ENCODE measurements at places on chromosomes 2 and 18.
A peak's percentile ranks its signal among the peaks of the same experiment; 100 is the strongest.

GRCh38 chr2:154696369-154696768 lies 2.1 kb upstream of the KCNJ3 start:
- DNase-seq: no peak

DNA sequence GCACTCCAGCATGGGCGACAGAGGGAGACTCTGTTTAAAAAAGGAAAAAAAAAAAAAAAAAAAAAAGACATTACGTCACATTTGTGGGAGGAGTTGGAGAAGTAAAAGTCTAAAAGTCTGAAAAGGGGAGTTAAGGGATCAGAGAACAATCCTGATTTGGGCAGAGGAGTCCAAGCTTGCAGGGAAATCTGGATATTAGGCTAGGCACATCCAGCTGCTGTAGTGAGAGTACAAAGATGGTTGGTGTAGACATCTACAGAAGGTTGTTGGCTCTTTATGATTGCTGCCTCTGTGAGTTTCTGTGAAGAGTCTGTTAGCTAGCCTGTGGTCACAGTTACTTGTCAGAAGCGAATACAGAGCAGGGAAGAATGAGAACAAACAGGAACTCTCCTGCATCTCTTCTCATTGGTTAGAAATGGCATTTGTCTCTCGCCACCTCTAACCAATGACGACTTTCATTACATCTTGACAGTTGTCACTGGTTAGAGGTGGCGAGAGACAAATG lies 3.3 kb upstream of the OSBPL6 start:
- DNase-seq: no peak

- no peak for DNase-seq
Observed at GRCh38 chr18:27004056-27004829, 138.7 kb upstream of the AQP4 start.

- no peak for DNase-seq
Observed at GRCh38 chr2:30799366-30799765, 7.9 kb downstream of the CAPN13 start.

- DNase-seq: no peak
Observed at GRCh38 chr2:232315923-232316299, 62.6 kb upstream of the ALPP start.

- DNase-seq: no peak
Observed at GRCh38 chr2:6957031-6957714, 40.0 kb downstream of the RNF144A start.

DNA sequence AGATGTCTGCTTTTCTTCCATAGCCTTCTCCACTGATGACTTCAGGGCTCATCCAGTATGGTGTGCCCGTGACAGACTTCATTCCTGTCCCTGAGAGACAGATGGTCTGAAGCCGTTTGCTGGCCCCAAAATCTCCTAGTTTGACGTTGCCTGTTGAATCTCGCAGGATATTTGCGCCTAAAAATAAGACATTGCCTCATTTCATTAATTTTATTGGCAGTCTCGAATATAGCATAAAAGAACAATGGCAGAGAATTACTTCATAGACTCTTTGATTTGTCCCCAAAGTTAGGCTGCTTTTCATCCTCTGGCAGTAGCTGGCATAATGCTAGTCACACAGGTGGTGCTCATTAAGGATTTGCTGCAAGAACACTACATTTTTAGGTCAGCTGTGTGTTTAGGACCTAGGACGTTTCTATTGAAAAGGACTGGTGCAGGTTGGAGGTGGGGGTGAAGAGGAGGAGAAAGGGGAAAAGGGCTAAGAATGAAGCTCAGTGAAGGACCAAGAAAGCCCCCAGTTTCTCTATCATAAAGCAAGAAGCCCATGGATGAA lies 14.7 kb upstream of the ERCC3 start:
- DNase-seq: no peak

DNA sequence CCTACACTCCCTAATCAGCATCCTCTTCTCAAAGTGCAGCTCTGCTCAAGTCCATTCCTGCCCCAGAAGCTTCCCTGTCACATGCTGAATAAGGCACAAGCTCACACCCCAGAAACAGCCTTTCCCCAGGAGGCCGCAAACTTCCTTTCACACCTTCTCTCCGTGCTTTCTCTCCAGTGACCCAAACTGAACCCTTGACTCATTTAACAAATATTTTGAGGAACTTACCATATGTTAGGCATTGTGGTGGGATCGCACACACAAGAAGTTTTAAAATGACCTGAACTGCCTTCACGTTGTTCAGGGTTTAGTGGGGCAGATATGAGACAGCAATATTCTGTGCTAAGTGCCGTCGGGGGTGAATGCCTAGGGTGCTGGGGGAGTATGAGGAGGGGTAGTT lies 161.3 kb downstream of the INSIG2 start:
- DNase-seq: no peak

- no peak for DNase-seq
Observed at GRCh38 chr2:236661762-236662110, 92.1 kb downstream of the ACKR3 start.

GRCh38 chr2:134315471-134315870 lies 61.6 kb downstream of the MGAT5 start:
- DNase-seq: no peak

- no peak for DNase-seq
Observed at GRCh38 chr18:68764016-68764415, 33.9 kb upstream of the CCDC102B start.

- DNase-seq: peak; percentile 94
Observed at GRCh38 chr18:54224379-54225014, at the start of gene MBD2. MBD2 (minus strand) TSS chr18:54224669; CDS start chr18:54224559, 110 bp downstream.

DNA sequence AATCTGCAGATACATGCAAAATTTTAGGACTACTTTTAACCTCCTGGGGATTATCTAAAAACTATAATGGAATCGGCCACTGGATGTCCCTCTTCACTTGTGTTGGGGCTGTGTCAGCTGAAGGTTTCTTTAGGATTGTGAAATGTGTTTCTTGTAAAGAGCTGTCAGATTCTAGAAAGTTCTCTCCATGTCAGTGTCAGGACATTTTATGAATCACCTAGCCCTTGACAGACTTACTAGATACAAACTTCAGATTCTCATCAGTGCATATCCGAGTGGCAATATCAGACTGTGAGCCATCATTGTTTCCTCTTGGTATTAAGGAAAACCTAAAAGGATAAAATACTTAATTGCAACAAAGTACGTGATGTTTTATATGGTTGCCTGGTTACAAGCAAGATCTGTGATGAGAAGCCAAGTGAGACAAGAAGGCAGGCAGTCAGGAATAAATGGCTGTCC lies 107.3 kb downstream of the CPS1 start:
- no peak for DNase-seq

DNA sequence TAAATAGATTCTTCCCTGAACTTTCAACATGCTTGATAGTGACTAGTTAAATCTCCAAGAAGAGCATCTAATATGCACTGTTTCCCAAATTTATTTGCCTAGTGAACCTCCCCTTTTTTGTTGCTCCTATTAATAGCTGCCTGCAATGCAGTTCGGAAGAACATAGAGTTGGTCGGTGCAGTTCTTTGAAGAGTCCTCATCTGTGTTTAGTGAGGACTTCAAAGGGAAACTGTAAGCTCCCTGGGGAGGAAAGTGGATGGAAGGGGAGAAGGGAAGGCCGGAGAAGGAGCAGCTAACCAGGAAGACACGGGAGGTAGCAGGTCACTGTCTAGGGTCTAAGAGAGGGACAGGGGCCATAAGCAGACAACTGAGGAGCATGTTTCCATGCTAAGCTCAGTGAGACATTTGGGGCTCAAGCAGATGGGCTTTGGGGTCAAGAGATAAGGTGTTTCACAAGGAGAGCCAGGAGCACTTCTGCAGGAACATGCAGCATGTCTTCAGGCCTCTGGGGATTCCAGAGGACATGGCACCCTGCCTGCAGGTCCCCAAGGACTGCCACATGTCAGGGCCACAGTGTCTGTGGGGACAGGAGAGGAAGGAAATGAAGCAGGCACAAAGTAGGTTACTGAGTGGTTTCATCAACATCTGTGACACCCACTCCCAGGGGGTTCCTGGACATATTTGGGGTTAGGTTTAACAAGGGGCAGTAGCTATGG lies 48.7 kb upstream of the ANXA4 start:
- peak; percentile 63 for DNase-seq

GRCh38 chr2:215137741-215138340 lies 585 bp downstream of the ABCA12 start:
- no peak for DNase-seq

DNA sequence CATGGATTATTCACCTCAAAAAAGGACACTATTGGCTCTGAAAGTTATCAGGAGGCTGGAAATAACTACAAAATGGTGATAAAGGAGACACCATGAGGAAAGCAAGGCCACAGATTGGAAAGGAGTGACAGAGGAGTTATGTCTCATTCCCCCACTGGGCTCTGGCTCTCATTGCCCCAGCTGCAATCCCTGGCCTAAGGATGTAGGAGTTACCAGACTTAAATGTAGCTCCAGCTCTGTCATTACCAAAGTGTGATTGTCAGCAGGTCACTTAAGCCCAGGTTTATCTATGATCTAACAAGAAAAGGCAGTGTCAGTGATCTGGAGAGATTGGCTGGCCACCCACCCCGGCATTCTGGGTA lies 1228.2 kb upstream of the DDX18 start:
- DNase-seq: no peak

GRCh38 chr18:7601246-7601615 lies 34.1 kb downstream of the PTPRM start:
- no peak for DNase-seq

- DNase-seq: no peak
Observed at GRCh38 chr18:68181956-68182355, 533.0 kb downstream of the TMX3 start.

- no peak for DNase-seq
Observed at GRCh38 chr18:62632788-62633455, 82.4 kb upstream of the PHLPP1 start.

GRCh38 chr2:233928594-233929351 lies 11.6 kb downstream of the TRPM8 start:
- DNase-seq: no peak

DNA sequence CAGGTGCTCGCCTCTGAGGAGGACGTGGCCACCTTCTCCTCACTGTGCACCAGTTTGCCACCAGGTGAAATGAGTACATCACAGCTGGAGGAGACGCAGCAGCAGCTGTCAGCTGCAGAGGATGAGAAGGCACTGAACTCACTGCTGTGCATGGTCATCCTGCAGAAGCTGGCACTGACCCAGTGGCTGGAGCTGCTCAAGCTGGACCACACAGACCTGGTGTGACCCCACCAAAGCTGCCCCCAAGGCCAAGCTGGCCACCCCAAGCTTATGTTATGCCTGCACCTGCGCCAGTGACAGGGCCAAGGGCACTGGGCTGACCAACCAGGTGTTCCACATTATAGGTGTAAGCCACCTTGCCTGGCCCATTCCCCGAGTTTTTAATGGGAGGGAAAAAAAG lies 19.3 kb downstream of the CLK1 start:
- DNase-seq: no peak

DNA sequence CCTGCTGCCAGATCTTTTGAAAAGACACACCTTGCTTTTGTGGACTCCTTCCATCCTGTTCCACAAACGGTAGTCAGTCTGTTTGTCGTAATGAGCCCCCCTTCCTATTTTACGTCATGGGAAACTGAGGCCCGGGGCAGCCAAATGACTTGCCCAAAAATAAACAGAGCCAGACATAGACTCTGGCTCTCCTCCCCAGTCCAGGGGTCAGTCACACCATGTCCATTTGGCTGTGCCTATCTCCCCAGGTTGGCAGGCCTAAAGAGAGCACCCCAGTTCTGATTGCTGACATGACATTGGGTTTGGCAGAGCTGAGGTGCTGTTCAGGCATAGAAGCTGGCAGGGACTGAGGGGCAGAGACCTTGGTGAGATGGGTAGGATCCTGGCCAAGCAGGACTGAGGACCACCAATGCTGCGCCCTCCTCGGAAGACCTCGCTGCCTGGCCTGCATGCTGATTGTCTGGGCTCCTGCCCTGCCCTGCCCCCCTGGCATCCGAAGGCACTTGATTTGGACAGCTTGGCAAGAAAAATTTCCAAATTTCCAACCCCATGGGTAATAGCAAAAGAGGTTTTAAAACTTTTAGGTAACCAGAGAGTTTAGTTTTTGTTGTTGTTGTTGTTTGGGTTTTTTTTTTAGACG lies 335.4 kb downstream of the DYSF start:
- no peak for DNase-seq

GRCh38 chr2:184304006-184304405 lies 294.3 kb upstream of the ZNF804A start:
- DNase-seq: no peak

- no peak for DNase-seq
Observed at GRCh38 chr18:7070466-7070865, 47.1 kb downstream of the LAMA1 start.

DNA sequence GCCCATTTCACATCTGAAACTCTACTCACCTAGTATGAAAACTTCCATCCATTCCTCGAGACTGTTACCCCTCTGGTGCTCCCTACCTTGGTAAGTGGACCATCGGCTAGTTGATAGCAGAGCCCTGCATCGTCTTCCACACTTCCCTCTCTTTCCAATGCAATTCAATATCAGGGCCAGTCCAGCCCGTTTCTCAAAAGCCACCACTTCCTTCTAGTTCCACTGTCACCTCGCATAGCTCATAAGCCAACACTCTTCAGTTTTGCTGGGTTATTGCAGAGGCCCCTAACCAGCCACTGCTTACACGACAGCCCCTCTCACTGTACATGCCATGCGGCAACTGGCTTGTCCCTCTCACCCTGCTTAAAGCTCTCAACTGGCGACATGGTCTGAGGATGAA lies 10.2 kb upstream of the ZNF407 start:
- no peak for DNase-seq
